ENCODE measurements at places on chromosomes 12 and 14.
A peak's percentile ranks its signal among the peaks of the same experiment; 100 is the strongest.

GRCh38 chr12:44285321-44285960 lies 449.6 kb downstream of the TMEM117 start:
- DNase-seq, result no peak

- DNase-seq, result no peak
These were observed 9.8 kb upstream of the RIMKLB start for GRCh38 chr12:8687846-8688601.

DNA sequence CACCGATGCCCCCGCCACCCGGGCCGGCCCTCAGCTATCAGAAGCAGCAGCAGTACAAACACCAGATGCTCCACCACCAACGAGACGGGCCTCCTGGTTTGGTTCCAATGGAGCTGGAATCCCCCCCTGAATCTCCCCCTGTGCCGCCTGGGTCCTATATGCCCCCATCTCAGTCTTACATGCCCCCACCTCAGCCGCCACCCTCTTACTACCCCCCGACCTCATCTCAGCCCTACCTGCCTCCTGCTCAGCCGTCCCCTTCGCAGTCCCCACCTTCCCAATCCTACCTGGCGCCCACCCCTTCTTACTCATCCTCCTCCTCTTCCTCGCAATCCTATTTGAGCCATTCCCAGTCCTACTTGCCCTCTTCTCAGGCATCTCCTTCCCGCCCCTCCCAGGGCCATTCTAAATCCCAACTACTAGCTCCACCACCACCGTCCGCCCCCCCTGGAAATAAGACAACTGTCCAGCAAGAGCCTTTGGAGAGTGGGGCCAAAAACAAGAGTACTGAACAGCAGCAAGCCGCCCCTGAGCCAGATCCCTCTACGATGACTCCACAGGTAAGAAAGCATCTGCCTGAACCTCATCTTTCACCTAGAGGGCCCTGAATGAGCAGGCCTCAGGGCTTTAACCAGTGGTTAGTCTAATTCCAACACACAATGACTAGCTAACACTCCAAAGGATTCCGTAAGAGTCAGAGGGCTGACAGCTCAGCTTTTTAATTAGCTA lies 851 bp downstream of the YLPM1 start:
- peak; percentile 2 for DNase-seq

DNA sequence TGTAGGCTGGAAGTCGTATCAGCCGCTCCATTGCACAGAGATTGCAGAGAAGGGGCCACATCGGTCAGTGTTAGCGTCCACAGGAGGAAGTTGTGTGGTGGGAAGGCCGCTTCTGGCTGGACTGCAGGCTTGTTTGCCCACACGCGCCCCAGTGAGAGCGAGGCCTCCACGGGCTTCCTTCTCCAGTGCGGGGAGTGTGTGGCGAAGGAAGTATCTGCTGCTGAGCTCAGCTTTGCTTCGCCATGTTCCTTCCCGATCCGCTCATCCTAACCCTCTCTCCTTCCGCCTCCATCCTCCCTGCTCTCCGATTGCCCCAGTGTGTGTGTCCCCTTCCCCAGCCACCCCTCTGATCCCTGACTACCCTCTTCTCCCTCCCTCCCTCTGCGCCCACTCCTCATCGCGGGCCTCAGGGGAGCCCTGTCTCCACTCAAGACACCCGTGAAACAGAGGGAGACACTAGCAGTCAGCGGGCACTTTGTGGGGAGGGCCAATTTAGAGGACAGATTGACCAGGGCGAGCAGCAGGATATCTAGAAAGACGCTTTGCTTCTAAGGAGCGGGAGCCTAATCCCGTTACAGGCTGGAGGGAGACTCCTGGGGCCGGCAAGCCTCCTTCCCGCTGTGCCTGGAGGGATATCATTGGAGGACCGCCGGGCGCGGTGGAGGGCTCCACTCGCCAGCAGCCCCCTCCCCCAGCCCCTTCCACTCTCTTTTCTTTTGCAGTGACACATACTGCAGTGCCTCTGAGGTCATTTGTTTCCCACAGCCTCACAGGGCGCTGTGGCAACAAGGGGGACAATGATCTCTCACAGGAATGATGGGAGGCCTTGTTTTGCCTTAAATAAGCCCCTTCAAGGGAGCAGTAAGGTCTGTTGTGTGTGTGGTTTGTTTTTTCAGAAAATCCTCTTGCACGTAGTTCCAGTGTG lies 428.8 kb downstream of the ZFP36L1 start:
- no peak for DNase-seq

DNA sequence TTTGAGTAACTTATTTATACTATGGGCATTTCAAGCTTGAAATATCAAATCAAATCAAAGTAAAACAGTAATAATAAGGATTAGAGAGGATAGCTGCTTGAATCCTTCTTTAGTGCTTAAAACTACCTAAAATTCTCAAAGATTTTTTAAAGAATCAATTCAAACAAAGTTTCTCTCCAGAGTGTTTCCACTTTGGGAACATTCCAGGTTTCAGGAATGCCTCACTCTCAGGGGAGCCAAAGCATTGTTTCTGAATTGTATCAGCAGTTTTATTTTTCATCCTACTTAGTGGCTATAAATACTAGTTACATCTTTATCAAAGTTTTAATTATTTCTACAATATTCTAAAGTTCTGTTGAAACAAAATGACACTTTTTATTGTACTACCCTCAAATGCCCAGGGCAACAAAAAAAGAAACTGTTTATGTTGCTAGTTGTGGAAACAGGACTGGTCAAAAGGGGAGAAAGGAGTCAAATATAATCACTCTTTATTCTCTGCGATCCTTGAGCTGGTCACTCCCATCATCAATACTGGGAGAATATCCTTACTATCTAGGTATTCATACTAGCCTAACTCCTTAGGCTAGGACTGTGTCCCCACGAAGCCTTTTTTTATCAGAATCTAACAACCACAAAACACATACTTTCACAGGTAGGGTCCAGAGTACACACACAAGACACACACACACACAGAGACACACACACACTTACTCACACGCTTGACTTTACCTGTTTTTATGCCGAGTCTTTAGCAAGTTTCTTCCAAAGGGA lies 598 bp downstream of the RASSF9 start:
- no peak for DNase-seq

GRCh38 chr12:40903040-40903439 lies 210.8 kb downstream of the CNTN1 start:
- DNase-seq, result no peak

DNA sequence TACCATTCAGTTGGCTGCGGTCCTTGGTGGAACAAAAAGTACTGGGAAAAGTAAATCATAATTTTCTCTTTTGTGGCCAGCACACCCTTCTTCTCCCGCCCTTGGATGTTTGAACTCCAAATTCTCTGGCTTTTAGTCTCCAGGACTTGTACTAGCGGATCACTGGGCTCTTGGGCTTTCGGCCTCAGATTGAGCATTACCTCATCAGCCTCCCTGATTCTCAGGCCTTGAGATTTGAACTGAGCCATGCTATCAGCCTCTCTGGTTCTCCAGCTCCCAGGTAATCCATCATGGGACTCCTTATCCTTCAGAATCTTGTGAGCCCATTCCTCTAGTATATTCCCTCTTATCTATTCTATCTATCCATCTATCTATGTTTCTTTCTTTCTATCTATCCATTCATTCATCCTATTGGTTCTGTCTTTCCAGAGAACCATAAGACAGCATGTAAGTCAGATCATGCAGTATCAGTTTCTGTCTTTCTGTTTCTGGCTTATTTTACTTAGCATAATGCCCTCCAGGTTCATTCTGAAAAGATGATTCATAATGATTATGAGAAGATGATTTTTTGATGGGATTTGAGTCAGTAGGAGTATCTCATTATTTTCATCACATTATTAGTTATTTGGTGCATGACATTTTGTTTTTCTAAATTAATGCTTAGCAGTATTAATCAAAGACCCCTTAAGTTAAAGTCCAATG lies 814.9 kb downstream of the LRFN5 start:
- no peak for DNase-seq

DNA sequence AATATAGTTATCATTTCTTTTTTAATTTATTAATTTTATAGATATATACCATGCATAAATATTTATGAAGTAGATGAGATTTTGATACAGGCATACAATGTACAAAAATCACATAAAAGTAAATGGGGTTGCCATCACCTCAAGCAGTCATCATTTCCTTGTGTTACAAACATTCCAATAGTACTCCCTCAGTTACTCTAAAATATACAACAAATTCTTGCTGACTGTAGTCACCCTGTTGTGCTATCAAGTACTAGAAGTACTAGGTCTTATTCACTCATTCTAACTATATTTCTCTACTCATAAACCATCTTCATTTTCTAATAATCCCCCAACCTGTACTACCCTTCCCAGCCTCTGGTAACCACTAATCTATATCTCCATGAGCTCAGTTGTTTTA lies 432.6 kb upstream of the SYT1 start:
- no peak for DNase-seq

GRCh38 chr12:124538194-124539082 lies 29.0 kb downstream of the NCOR2 start:
- no peak for DNase-seq

DNA sequence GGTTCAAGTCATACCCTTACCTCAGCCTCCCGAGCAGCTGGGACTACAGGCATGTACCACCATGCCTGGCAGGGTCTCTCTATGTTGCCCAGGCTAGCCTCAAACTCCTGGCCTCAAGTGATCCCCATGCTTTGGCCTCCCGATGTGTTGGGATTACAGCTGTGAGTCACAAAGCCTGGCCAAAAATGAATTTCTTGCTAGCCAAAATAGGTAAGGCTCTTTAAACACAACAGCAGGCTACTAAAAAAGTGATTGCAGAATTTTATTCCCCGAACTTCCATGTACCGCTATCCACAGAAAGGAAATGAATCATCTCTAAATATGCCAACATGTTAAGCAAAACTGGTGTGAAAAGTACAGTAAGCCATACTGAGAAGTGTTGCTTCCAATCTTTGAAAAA lies 50.6 kb downstream of the WDHD1 start:
- no peak for DNase-seq

DNA sequence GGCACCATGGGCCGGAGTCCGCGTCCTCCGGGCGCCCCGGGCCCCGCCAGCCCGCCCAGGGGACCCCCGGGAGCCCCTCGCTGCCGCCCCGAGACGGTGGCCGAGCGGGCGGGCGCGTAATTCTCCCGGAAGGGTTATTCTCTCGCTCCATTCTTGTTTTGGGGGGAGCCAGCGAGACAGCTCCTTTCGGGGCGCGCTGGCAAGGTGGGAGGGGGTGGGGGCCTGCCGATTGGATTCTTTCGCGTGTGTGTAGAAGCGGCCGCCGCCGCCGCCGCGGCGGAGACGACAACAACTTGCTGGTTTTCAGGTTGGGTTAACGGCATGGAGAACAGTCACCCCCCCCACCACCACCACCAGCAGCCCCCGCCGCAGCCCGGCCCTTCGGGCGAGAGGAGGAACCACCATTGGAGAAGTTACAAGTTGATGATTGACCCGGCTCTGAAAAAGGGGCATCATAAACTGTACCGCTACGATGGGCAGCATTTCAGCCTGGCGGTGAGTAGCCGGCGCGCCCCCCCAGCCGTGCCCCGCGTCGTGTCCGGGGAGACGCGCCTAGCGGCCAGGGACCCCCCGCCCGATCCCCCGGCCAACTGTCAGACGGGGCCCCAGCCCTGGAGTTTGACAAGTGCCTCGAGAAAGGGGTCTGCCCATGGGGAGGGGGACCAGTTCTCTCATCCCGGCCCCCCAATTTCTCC lies 755 bp downstream of the SETD1B start:
- DNase-seq, result no peak

DNA sequence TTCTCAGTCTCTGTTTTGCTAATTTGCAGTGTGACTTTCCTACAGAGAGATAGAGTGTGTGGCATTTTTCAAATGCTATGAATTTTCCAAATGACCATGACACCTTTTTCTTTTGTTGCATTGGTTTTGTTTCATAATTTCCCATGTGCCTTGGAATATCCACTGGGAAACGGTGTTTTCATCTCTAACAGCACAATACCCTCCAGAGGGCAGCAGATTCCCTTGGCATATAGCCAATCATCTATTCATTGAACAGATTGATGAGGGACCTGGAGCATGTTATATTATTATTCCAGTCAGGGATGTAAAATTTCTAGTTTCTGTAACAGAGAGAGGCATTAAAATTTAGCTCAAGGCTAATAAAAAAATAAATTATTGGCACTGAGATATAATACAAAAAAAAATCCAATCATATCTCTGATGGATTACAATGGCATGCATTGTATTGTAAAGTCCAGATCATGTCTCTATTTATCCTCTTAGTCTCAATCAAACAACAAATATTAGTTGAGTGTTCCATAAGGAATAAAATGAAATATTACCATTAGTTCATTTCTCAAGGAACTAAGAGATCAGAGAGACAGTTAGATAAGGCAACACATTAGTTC lies 29.6 kb upstream of the NTN4 start:
- DNase-seq, result no peak

- DNase-seq, result no peak
These were observed 27.7 kb upstream of the LTA4H start for GRCh38 chr12:96063046-96063445.

DNA sequence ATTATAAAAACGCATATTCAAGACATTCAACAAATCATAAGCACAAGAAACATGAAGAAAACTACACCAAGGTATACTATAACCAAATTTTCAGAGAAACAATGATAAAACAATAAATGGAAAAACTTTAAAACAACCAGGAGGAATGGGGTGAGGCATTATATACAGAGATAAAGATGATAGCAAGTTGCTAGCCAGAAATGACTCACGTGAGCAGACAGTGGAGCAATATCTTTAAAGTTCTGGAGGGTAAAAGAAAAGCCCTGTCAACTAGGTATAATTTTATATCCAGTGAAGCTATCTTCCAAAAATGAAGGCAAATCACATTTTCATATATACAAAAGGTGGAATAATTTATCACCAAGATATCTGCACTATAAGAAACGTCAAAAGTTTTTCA lies 97.8 kb upstream of the PCED1B start:
- no peak for DNase-seq

Measured in stimulated activated CD4-positive, alpha-beta T cell treated with anti-CD3 and anti-CD28 coated beads, Interleukin-12 subunit alpha, Interleukin-12 subunit beta, amount 100 ng/mL, for 48 hours (primary cell).